AG10803 (cell line): ENCODE measurements at places on chromosomes 7 and 10.

DNA sequence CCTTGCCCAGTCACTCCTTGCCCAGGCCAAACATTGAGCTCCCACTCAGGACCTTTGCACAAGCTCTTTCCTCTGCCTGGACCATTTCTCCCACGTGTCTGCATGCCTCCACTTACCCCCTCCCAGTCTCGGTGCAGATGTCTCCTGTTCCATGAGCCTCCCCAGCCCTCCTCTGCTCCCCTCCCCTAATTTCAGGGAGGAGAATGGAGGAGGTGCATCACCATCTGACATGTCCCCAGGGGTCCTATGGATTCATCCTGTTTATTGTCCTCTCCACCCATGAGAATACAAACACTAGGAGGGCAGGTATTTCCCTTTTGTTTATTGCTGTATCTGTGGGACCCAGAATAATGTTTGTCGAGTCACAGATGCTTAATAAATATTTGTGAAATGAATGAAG lies 8.6 kb upstream of the GRID2IP start:
- no peak for DNase-seq

DNA sequence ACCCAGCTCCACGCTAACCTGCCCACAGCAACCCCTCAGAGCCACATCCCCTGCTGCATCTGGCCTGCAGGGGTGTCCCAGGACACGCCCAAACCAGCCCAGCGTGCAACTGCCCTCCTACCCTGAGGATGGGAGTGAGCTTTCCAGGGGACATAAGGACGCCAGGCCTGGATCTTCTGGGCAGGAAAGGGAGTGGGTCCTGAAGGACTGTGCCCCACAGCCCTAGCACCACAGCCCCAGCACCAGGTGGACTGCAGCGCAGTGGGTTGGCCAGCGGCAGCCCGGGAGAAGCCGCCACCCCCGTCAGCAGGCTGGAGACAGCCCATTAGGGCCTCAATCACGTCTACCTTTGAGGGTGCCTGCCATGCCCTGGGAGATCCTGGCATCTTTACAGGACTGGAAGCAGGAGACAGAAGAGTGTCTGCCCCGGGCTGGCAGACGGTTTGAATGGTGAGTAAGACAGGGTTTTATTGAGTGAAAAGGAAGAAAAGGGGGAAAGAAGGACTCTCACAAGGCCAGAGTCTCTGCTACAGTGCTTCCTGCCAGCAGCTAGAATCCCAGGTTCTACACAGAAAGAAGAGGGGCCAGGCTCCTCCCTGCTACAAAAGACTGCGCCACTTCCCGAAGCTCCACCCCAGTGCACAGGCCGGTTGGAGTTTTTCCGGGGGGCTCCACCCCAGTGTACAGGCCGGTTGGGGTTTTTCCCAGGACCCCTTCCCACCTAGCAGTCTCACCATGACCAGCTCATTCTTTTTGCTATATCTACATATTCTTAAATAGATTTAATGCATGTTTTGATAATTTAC lies 69.8 kb upstream of the KCTD7 start:
- DNase-seq = no peak

- DNase-seq = peak; percentile 50
These were observed 150.9 kb downstream of the SEMA3A start for GRCh38 chr7:84043661-84044191.

GRCh38 chr7:12692035-12692434 lies 4.6 kb downstream of the ARL4A start:
- DNase-seq = no peak

GRCh38 chr10:34346516-34347100 lies 468.5 kb downstream of the PARD3 start:
- DNase-seq = no peak

GRCh38 chr7:85705076-85705475 lies 518.2 kb upstream of the SEMA3D start:
- no peak for DNase-seq

DNA sequence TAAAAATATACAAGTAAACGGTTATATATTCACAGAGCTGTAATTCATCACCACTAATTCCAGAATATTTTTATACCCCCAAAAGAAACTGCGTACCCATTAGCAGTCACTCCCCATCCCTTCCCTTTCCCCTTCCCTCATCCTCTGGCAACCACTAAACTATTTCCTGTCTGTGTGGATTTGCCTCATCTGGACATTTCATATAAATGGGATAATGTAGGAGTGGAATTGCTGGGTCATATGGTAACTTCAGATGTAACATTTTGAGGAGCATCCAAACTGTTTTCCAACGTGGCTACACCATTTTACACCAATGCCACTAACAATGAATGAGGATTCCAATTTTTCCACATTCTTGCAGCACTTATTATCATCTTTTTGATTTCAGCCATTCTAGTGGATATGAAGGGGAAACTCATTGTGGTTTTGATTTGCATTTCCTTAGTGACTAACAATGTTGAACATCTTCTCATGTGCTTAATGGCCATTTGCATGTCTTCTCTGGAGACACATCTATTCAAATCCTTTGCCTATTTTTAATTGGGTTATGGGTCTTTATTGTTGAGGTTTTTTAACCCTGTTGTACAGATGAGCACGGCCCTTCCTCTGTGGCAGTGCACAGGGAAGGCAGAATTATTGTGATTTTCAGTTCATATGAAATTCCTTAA lies 79.2 kb downstream of the RBM20 start:
- no peak for DNase-seq

GRCh38 chr10:35172574-35172973 lies 45.9 kb downstream of the CREM start:
- peak; percentile 31 for DNase-seq

GRCh38 chr7:64628721-64629120 lies 37.2 kb upstream of the ZNF107 start:
- no peak for DNase-seq

- DNase-seq = peak; percentile 64
These were observed 32.7 kb upstream of the NPVF start for GRCh38 chr7:25260862-25261494.

- DNase-seq = peak; percentile 53
These were observed 85.5 kb downstream of the TBXAS1 start for GRCh38 chr7:139914306-139915267.

DNA sequence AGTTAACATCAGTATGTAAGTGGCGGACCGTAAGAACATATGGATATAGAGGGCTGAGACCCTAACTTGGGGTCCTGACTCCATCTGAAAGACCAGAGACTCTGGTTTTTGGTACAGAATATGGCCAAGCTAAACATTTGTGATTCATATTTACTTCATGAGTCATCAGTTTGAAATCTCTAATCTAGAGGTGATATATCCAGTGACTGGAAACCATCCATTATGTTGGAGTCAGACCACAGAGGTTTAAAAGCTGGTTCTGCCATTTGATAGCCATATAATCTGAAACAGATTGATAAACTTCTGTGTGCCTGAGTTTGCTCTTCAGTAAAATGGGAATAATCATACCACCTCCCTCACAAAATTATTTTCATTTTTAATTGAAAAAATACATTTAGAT lies 505.3 kb downstream of the SORCS3 start:
- no peak for DNase-seq

DNA sequence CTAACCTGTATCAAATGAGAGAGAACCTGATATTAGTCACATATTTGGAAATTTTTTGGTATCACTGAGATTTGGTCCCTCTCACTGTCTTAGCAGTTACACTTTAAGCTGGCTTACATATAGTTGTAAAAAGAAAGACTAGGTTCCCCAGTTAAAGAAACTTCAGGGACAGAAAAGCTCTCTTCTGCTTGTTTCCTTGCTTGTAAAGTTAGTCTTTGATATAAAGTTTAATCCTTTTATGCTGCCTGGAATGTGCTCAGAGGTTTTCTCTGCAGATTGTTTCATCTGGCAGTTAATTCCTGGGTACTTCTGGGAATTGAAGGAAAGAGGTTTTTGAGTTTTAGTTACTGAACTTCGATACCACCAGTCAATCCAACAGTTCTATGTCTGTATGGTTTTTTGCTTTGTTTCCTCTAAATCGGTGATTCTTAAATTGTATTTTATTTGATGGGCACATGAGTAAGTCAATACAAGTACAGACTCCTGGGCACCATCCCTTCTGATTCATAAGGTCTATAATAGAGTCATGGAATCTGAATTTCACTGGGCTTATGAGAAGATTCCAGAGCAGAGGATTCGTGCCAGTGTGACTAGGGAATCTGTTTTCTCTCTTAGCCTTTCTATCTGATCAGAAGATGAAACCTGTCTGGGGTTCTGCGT lies 1080.9 kb upstream of the C7orf33 start:
- DNase-seq = peak; percentile 73

- DNase-seq = no peak
These were observed 123.3 kb upstream of the PFKP start for GRCh38 chr10:2943932-2944614.

DNA sequence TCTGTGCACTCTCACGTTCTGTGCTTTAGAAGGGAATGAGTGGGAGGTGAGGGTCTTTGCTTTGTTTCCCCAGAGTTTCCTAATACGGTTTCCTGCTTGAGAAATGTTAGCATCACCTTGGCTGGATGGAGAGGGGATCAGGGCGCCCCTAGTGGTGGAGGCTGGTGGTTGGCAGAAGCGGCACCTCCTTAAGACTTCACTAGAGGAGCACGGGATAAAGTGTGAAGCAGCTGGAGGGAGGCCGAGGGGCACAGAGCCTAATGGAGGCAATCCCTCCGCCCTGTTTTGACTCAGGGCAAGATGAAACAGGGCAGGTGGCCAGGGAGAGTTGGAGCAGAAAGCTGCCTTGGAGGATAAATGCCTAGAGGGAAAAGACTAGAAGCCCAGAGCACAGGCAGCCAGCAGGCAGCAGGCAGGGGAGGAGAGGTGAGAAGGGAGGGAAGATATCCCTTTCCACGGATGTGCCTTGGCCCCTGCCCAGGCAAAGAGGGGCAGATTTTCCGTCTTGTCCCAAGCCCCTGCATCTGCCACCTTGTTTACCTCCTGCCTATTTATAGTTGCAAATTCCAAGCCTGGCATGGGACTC lies 56.0 kb upstream of the BTRC start:
- DNase-seq = peak; percentile 35

GRCh38 chr7:17152721-17153120 lies 145.7 kb upstream of the AHR start:
- no peak for DNase-seq

GRCh38 chr10:7475939-7476338 lies 65.1 kb upstream of the SFMBT2 start:
- DNase-seq = no peak

GRCh38 chr7:96899108-96899507 lies 106.2 kb upstream of the DLX6 start:
- DNase-seq = no peak

DNA sequence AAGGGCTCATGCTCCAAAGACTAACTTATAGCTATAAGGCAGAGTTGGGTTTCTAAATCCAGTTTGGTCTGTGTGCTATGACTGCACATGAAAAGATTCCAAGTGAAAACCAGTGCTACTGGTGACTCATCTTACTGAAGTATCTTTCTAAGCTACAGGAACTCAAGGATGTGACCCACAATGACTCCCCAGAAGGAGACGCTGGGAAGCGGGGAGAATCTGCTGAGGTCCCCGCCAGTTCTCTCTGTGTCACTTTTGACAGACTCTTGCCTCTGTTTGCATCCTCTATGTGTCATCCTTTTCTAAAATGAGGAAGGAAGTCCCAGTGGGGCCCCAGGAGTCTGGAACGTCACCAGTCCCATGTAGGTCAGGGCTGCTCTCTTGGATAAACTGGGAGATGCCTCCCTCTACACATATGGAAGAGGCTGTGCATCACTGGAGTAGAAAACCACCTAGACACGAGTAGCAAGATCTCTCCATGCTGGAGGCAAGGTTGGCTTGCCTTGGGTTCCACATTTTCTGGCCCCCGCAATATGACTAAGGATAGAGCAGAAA lies 28.8 kb upstream of the GPR26 start:
- peak; percentile 78 for DNase-seq

- no peak for DNase-seq
These were observed 202.2 kb downstream of the CACNA2D1 start for GRCh38 chr7:82241356-82241755.

DNA sequence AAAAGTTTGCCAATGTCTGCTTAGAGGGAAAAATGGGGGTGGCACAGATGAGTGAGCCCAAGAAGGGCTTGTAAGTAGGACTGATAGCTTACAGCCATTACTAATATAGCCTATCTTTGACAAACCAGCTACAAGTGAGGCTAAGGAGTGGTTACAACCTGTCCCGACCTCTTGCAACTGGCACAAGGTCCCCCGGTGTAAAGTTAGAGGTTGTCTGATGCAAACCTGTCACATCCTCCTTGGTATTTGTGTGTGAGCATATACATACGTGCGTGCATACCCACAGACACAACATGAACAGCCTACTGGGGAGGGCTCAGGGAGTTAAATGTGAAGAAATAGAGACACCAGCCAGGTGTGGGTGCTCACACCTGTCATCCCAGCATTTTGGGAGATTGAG lies 14.6 kb downstream of the ADAP1 start:
- DNase-seq = no peak

GRCh38 chr10:24360282-24361127 lies 151.6 kb downstream of the KIAA1217 start:
- peak; percentile 71 for DNase-seq

DNA sequence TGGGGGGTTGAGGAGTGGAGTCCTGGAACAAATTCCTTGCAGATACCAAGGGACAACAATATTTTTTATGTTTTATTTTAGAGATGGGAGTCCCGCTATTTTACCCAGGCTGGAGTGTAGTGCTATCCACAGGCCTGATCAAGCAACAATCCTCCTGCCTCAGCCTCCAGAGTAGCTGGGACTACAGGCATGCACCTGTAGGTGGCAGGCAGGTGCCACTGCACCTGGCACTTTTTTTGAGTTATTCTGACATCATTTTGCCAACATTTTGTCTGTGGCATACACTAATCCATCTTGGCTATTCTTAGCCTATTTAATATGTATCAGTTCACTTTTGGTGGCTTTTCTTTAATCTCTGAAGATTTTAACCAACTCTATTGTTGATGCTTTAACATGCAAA lies 317.8 kb upstream of the MTPN start:
- DNase-seq = no peak

DNA sequence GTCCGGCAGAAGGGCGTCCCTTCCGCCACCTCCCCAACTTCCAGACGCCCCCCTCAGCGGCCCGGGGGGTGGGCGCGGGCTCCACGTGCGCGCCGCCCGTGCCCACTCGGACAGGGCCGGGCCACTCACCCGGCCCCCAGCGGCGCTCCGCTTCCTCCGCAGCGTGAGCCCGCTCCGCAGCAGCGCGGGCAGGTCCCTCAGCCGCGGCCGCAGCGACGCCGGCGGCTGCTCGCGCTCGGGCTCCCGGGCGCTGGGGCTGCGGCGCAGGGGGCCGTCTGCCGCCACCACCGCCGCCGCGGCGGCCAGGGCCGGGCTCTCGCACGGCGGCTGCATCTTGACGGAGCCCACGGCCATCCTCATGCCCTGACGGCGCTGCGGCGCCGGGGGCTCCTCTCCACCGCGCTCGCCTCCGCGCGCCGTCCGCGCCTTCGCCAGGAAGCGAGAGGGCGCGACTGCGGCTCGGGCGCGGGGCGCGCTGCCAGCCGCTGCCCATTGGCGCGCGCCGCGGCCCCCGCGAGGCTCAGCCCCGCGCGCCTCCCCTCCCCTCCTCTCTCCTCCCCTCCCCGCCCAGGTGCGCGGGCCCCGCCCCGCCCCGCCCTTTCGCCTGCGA lies at the start of gene RAPGEF5:
Gene RAPGEF5, minus strand, starts transcription at position 454 of the 610 bp plus-strand sequence. Its CDS starts 94 bp downstream, at position 360.
- no peak for DNase-seq
